ENCODE measurements at places on chromosomes 6 and 20.

GRCh38 chr6:136791296-136792094, 782 bp downstream of the MAP3K5 start:
- H3K27ac ChIP-seq = peak overlapping the region; percentile 88
- DNase-seq = no peak
- no peaks in the 10 kb centered on the region for H3K36me3 ChIP-seq
- peaks cover 40% of the 10 kb centered on the region for H3K4me1 ChIP-seq
- peak overlapping the region; percentile 72 for H3K4me3 ChIP-seq
- no peaks in the 10 kb centered on the region for H3K27me3 ChIP-seq

DNA sequence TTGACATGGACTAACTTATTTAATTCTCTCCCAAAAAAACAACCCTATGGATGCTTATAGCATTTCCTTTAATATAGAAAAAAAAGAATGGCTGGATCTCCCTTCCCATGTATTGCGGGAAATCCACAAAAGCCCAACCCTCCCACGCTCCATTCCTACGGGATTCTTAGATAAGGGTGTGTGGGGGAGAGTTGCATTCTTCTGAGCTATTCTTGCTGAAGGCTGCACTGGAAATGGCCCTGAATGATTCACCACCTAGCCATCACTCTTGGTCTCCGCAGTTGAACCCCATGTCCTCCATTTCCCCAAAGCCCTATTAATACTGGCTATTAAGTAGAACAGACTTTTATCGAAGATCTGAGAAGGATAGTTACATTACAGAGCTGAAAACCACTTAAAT, 41.9 kb upstream of the ADGRF5 start:
- DNase-seq = no peak
- H3K27ac ChIP-seq = no peak overlapping the region
- H3K27me3 ChIP-seq = no peaks in the 10 kb centered on the region

DNA sequence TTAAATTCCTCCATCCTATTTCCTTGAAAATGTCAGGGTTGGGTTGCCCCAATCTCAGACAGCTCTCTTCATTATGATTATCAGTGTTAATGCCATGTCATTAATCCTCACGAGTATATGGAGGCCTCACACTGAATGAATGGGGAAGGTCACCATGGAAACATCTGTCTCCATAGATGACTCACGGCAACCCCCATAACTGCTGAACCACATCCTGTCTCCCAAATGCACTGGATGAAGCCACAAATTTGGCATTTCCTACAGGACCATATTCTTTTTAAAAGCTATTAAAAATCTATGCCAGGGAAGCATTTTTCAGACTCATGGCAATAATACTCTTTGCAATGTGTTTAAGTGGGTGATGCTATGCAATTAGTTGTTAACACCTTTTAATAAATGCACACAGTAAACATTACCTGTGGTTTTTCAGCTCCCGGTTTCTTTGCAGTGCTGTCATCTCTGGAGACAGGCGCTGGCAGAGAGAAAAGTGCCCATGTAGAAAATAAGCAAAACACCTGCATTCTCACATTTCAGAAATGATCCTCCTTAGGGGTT, 80.1 kb upstream of the PTPRK start:
- H3K27me3 ChIP-seq = no peaks in the 10 kb centered on the region
- no peaks in the 10 kb centered on the region for H3K36me3 ChIP-seq
- no peak for DNase-seq
- H3K4me3 ChIP-seq = no peak overlapping the region
- no peak overlapping the region for H3K27ac ChIP-seq
- peaks cover 38% of the 10 kb centered on the region for H3K4me1 ChIP-seq

- no peaks in the 10 kb centered on the region for H3K27me3 ChIP-seq
- H3K4me3 ChIP-seq = no peak overlapping the region
- no peaks in the 10 kb centered on the region for H3K36me3 ChIP-seq
- H3K27ac ChIP-seq = no peak overlapping the region
- no peak for DNase-seq
Observed at GRCh38 chr20:37335642-37336368, 10.1 kb upstream of the SRC start.

GRCh38 chr20:18851629-18852028, 38.0 kb downstream of the SCP2D1 start:
- no peak for DNase-seq
- H3K4me3 ChIP-seq = no peak overlapping the region
- no peaks in the 10 kb centered on the region for H3K36me3 ChIP-seq

DNA sequence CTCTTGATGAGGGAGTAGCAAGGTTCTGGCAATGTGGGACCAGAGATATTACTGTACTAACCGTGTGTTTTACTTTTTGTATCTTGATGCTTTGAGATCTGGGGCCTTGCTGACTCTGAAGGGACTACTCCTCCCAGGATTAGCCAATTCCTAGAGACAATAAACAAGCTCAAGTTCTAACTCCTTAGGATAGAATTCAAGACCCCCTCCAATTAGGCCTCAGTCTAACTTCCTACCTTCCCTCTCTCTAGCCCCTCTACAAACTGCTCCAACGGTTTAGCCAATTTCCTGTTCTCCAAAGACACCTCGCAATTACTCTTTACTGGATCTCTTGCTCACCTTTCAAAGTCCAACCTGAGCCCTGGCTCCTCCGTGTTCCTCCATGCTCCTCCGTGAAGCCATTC, 158.7 kb upstream of the JARID2 start:
- DNase-seq = no peak
- no peak overlapping the region for H3K4me3 ChIP-seq
- H3K27ac ChIP-seq = no peak overlapping the region
- no peaks in the 10 kb centered on the region for H3K27me3 ChIP-seq
- no peaks in the 10 kb centered on the region for H3K36me3 ChIP-seq

- H3K36me3 ChIP-seq = no peaks in the 10 kb centered on the region
- DNase-seq = peak; percentile 48
- H3K4me1 ChIP-seq = peaks cover 17% of the 10 kb centered on the region
- H3K4me3 ChIP-seq = no peak overlapping the region
- no peaks in the 10 kb centered on the region for H3K27me3 ChIP-seq
- peak overlapping the region; percentile 57 for H3K27ac ChIP-seq
Observed at GRCh38 chr6:1781817-1782184, 172.1 kb downstream of the FOXC1 start.

GRCh38 chr20:57287007-57287880, 20.8 kb upstream of the BMP7 start:
- no peaks in the 10 kb centered on the region for H3K36me3 ChIP-seq
- no peak overlapping the region for H3K27ac ChIP-seq
- no peaks in the 10 kb centered on the region for H3K4me1 ChIP-seq
- no peak for DNase-seq
- no peak overlapping the region for H3K4me3 ChIP-seq

- H3K27ac ChIP-seq = no peak overlapping the region
- no peaks in the 10 kb centered on the region for H3K4me1 ChIP-seq
- H3K27me3 ChIP-seq = no peaks in the 10 kb centered on the region
- DNase-seq = no peak
Observed at GRCh38 chr6:16471222-16471909, 233.0 kb downstream of the GMPR start.

DNA sequence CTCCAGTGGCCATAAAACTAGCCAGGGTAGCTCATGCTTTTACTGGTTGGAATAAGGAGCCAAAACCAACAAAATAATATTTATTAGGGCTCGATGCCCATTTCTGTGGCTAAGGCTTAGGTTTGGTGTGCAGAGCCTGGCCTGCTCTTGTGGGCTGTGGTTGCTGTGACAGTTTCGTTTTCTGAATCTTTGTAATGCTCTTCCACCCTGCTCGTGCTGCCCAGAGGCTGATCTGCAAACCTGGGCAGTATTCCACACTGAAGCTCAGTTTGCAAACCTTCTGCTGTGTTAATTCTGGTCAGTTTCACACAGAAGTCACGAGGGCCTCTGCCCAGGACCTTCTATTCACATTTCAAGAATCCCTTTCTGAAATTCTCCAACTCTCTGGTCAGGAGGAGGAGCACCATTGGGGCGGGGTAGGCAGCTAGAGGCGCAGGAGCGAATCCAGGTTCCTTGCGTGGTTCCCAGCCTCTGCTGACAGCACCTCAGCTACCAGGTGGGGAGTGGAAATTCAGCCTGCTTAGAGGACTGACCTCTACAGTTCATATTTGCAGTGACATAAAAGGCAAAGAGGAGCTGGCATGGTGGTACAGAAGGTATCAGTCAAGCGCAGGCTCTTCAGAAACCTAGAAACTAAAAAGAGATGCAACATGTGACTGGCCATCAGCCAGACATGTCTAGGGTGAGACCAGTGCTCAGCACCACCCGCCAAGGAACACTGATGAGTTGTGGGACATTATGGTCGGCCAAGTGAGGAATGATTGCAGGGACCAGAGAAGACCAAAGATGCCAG, 14.3 kb upstream of the C20orf144 start:
- no peak overlapping the region for H3K4me3 ChIP-seq
- no peaks in the 10 kb centered on the region for H3K4me1 ChIP-seq
- H3K27ac ChIP-seq = no peak overlapping the region
- no peaks in the 10 kb centered on the region for H3K36me3 ChIP-seq

DNA sequence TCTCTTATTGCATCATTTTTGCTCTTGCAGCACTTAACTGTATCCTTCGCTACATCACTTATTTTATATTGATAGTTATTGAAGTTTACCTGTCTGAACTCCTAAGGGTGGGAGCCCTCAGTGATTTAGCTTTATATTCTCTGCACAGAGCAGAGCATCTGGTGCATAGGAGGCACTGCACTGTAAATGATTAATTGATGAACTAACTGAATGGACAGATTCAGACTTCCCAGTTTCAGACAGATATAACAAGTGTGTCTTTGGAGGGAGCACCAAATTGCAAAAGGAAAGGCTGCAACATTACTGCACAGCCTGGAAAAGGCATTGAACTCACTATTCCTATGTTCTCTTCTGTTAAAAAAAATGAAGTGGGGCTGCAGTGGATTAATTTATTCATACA, 160.3 kb downstream of the EDN1 start:
- DNase-seq = no peak
- H3K36me3 ChIP-seq = no peaks in the 10 kb centered on the region
- H3K27me3 ChIP-seq = no peaks in the 10 kb centered on the region
- H3K4me3 ChIP-seq = no peak overlapping the region
- no peak overlapping the region for H3K27ac ChIP-seq

GRCh38 chr20:61701802-61702201, 363.9 kb downstream of the TAF4 start:
- no peak overlapping the region for H3K4me3 ChIP-seq
- H3K27me3 ChIP-seq = peaks cover 27% of the 10 kb centered on the region
- no peak overlapping the region for H3K27ac ChIP-seq
- no peak for DNase-seq
- no peaks in the 10 kb centered on the region for H3K36me3 ChIP-seq
- H3K4me1 ChIP-seq = no peaks in the 10 kb centered on the region

DNA sequence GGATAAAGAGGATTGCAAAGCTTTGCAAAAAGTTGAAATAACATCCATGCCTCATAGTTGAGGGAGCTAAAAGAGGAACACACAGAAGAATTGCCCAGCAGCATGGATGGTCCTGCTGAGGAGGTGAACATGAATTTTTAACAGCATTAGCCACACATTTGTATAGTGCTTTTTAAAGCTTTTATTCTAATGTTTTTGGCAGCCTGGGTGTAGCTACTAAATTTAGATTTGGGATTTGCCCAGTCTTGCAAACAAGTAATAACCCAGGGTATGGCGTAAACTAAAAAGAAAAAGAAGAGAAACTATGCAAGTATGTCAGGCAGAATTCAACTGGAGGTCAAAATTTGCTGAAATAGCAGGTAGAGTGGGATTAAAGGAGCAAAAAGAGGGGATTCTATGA, 75.1 kb upstream of the PTPRK start:
- H3K27me3 ChIP-seq = no peaks in the 10 kb centered on the region
- H3K36me3 ChIP-seq = no peaks in the 10 kb centered on the region
- peaks cover 29% of the 10 kb centered on the region for H3K4me1 ChIP-seq
- no peak overlapping the region for H3K27ac ChIP-seq

DNA sequence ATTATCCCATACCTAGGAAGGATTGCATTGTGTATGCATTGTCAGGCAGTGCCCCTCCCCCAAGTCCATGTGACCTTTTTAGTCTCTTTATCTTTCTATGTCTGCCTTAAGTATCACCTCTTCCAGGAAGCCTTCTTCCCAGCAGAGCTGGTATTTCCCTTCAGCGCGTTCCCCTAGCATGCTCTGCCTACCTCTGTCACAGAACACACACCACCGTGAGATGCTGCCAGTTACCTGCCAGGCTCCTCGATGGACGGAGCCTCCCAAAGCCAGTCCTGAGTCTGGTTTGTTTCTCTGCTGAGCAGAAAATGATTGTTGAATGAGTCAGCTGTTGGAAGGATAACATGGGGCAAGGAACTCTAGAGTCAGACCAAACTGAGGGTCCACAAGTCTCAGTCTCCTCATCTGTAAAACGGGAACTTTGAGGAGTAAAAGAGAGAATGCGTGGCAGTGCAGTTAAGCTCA, 11.3 kb upstream of the ZNF335 start:
- DNase-seq = no peak
- H3K27me3 ChIP-seq = no peaks in the 10 kb centered on the region
- H3K36me3 ChIP-seq = no peaks in the 10 kb centered on the region
- no peak overlapping the region for H3K27ac ChIP-seq
- no peak overlapping the region for H3K4me3 ChIP-seq
- peaks cover 6% of the 10 kb centered on the region for H3K4me1 ChIP-seq

- H3K27me3 ChIP-seq = no peaks in the 10 kb centered on the region
- H3K4me3 ChIP-seq = no peak overlapping the region
- H3K4me1 ChIP-seq = peaks cover 8% of the 10 kb centered on the region
Observed at GRCh38 chr20:50484271-50484976, 25.8 kb upstream of the PTPN1 start.

GRCh38 chr6:52517502-52518278, 59.2 kb downstream of the TRAM2 start:
- DNase-seq = peak; percentile 80
- H3K27ac ChIP-seq = peak overlapping the region; percentile 73
- no peaks in the 10 kb centered on the region for H3K36me3 ChIP-seq
- peak overlapping the region; percentile 36 for H3K4me3 ChIP-seq
- H3K27me3 ChIP-seq = no peaks in the 10 kb centered on the region

- H3K27me3 ChIP-seq = peaks cover 11% of the 10 kb centered on the region
- no peak for DNase-seq
- no peaks in the 10 kb centered on the region for H3K4me1 ChIP-seq
- H3K27ac ChIP-seq = no peak overlapping the region
- H3K4me3 ChIP-seq = no peak overlapping the region
Observed at GRCh38 chr20:36308986-36309385, 2.8 kb downstream of the DLGAP4 start.

GRCh38 chr20:52744441-52744840, 227.7 kb upstream of the TSHZ2 start:
- no peaks in the 10 kb centered on the region for H3K4me1 ChIP-seq
- no peak for DNase-seq
- no peaks in the 10 kb centered on the region for H3K36me3 ChIP-seq
- H3K27me3 ChIP-seq = no peaks in the 10 kb centered on the region
- no peak overlapping the region for H3K4me3 ChIP-seq
- no peak overlapping the region for H3K27ac ChIP-seq

GRCh38 chr6:121222656-121223055, 111.6 kb downstream of the TBC1D32 start:
- no peaks in the 10 kb centered on the region for H3K36me3 ChIP-seq
- H3K4me1 ChIP-seq = no peaks in the 10 kb centered on the region
- H3K4me3 ChIP-seq = no peak overlapping the region

DNA sequence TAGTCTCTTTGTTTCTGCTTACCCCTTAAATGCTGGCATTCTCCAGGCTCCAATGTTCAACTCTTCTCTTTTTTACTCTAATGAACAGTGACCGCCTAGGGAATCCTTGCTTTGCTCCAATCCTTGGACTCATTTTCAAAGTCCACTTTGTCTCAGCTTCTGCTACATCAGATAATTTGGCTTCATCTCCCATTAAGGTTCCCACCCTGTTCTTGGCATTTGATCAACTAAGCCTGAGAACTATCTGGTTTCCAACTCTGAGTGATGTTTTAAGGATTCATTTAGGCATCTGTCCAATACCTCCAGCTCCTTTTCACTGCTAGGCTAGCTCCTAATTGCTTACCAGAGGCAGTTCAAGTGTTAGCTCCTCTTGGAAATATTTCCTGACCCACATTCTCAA, 64.9 kb downstream of the ME1 start:
- H3K4me3 ChIP-seq = no peak overlapping the region
- no peaks in the 10 kb centered on the region for H3K27me3 ChIP-seq
- DNase-seq = no peak
- no peak overlapping the region for H3K27ac ChIP-seq

Data from HCT116 (cell line).